ENCODE measurements at places on chromosomes 2 and 18. TPM values are rescaled to one million over a fixed set of nuclear protein-coding genes. Genes with fewer than 3 reads are reported as not detected.
A peak's percentile ranks its signal among the peaks of the same experiment; 100 is the strongest.

The ADCYAP1 gene
- total RNA-seq, result 1.2 TPM

DNA sequence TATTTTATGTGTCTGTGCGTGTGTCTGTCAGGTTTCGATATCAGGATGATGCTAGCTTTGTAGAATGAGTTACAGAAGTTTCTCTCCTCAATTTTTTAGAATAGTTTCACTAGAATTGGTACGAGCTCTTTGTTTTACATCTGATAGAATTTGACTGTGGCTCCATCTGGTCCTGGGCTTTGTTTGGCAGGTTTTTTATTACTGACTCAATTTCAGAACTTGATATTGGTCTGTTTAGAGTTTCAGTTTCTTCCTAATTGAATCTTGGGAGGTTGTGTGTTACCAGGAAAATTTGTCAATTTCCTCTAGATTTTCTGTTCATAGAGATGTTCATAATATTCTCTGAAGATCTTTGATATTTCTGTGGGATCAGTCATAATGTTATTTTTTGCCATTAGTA is 289.4 kb upstream of the COL3A1 start:
- no peaks in the 10 kb centered on the region for H3K27me3 ChIP-seq
- no peak for DNase-seq
- no peak overlapping the region for H3K27ac ChIP-seq
- no peak overlapping the region for H3K4me3 ChIP-seq

- peaks cover 7% of the 10 kb centered on the region for H3K4me1 ChIP-seq
- H3K4me3 ChIP-seq, result peak overlapping the region; percentile 79
- no peak for DNase-seq
- H3K27me3 ChIP-seq, result peaks cover 6% of the 10 kb centered on the region
Observed at GRCh38 chr18:74196220-74197119, 48.1 kb downstream of the TIMM21 start.

DNA sequence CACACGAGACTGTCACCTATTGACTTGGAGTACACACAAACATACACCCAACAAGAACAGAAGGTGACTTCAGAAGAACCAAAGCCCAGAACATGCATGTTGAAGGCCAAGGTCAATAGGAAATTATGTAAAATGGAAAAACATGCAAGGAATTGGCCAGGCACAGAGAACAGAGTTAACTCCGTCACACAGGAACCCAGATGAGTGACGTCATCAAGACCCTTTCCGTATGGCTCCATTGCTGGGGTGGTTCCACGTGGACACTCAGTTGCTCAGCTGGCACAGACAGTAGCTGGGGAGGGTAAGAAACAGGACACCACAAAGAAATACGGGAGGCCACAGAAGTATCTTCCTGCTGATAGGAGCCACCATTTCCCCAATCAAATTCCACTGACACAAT is 18.4 kb downstream of the SOX11 start:
- no peak for DNase-seq
- no peak overlapping the region for H3K27ac ChIP-seq
- H3K4me3 ChIP-seq, result no peak overlapping the region

DNA sequence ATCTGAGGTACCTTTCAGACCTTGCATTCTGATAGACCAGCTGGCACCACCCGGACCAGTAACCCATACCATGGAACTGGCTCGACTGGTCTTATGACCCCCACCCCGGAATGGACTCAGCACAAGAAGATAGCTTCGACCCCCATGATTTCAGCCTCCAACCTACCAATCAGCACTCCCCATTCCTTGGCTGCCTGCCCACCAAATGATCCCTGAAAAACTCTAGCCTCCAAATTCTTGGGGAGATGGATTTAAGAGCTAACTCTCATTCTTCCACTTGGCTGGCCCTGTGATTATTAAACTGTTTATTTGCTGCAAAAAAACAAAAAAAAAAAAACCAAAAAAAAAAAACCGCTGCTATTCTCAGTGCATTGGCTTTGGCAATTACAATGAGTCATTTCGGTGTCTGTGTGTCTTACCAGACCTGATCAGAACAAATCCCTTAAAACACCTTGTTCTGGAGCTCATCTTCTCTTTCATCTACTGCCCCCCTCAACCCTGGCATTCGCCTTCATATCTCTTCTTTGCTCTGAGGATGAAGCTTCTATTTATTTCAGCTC is 60.1 kb upstream of the KIF5C start:
- no peaks in the 10 kb centered on the region for H3K36me3 ChIP-seq
- no peak for DNase-seq
- H3K4me1 ChIP-seq, result peaks cover 20% of the 10 kb centered on the region
- H3K4me3 ChIP-seq, result no peak overlapping the region

The IL36B gene
- total RNA-seq, result not detected

- no peaks in the 10 kb centered on the region for H3K36me3 ChIP-seq
- no peak for DNase-seq
- no peak overlapping the region for H3K27ac ChIP-seq
- H3K4me3 ChIP-seq, result no peak overlapping the region
- H3K4me1 ChIP-seq, result no peaks in the 10 kb centered on the region
Observed at GRCh38 chr2:170461889-170462288, 253.2 kb upstream of the SP5 start.

The IL1R2 gene
- 0.48 TPM for total RNA-seq

DNA sequence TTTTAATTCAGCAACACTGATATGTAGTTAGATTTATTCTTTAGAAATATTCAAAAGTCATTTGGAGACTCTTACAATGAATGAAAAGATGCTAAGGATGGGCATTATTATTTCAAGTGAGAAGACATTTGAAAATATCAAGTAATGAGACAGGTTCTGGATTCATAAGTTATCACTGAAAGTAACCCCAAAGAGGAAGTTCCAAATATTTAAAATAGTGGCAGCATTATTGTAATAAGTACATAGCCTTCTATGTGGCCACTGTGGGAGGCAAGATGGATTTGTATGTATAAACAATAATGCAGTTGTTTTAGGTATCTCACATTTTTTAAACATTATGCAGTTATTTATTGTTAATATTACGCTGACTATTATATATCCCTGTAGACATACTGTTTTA is 29.7 kb downstream of the ZC3H6 start:
- no peak overlapping the region for H3K4me3 ChIP-seq
- H3K27me3 ChIP-seq, result no peaks in the 10 kb centered on the region
- peaks cover 9% of the 10 kb centered on the region for H3K36me3 ChIP-seq
- H3K4me1 ChIP-seq, result peaks cover 4% of the 10 kb centered on the region
- DNase-seq, result no peak

- H3K27me3 ChIP-seq, result no peaks in the 10 kb centered on the region
- H3K27ac ChIP-seq, result peak overlapping the region; percentile 2
- H3K4me3 ChIP-seq, result peak overlapping the region; percentile 79
- peaks cover 33% of the 10 kb centered on the region for H3K4me1 ChIP-seq
- DNase-seq, result no peak
- H3K36me3 ChIP-seq, result no peaks in the 10 kb centered on the region
Observed at GRCh38 chr2:157258520-157259326, 1.2 kb downstream of the GALNT5 start.

The MITD1 gene
- total RNA-seq, result 30.0 TPM

DNA sequence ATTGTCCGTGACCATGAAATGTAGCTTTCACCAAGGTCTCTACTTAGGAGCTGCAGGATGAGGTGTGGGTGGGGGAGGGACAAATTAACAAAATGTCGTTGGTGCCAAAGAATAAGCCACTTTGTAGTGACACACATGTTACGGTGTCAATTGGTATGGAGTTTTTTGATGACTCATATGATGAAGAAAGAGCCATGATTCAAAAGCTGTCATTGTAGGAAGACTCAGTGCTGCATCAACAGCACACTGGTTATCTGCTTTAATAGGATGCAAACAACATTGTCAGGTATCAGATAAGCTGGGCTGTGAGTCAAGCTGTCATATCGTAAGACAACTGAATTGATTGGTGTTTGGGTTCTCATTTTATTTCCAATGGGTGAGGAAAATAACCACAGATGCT is 36.6 kb upstream of the BOD1L2 start:
- no peak overlapping the region for H3K27ac ChIP-seq
- H3K4me3 ChIP-seq, result no peak overlapping the region
- peaks cover 15% of the 10 kb centered on the region for H3K27me3 ChIP-seq
- no peaks in the 10 kb centered on the region for H3K36me3 ChIP-seq
- no peak for DNase-seq

The CFC1 gene
- 25.5 TPM for total RNA-seq

The LAMA1 gene
- 59.3 TPM for total RNA-seq

The PROKR1 gene
- total RNA-seq, result 0.10 TPM

DNA sequence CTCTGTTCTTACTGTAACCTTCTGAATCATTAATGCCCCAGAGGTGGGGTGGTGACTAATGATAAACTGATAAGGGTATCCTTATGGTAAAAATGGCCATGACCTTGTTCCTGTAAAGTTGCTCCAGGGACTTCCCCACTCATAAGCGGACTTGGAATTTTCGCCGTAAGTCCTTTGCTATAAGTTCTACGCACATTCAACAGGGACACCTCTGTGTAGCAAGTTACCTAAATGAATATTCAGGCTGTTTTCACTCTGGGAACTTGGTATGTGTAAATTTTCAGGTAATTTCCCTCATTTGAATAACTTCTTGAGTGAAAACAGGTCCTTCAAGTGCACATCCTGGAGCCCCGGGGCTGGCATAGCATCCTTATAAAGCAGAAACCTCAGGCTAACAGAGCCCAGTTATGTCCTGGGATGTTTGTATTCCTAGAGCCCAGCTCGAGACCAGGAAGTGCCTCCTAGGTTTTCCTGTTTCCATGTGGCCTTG is 9.4 kb upstream of the AGFG1 start:
- H3K27ac ChIP-seq, result no peak overlapping the region
- H3K4me1 ChIP-seq, result peaks cover 11% of the 10 kb centered on the region
- no peak overlapping the region for H3K4me3 ChIP-seq
- H3K36me3 ChIP-seq, result no peaks in the 10 kb centered on the region
- no peak for DNase-seq

DNA sequence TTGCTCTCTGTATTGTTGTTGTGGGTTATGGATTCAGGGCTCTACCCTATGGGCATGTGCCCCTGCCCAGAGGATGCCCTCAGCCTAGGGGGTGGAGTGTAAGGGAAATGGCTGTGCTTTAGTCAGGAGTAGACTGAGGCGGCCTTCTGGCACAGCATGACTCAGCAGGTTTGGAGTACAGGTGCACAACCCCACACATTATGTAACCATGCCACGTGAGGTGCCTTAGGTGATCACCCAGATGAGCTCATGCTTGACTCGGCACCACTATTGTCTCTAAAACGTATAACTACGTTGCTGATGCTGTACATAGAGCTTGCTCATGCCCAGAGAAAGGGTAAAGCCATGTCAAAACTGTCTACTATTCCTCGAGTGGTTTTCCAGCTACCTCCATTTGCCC is 48.3 kb upstream of the ZC3H15 start:
- H3K27ac ChIP-seq, result no peak overlapping the region
- no peak overlapping the region for H3K4me3 ChIP-seq
- no peak for DNase-seq
- peaks cover 4% of the 10 kb centered on the region for H3K36me3 ChIP-seq
- no peaks in the 10 kb centered on the region for H3K27me3 ChIP-seq
- H3K4me1 ChIP-seq, result no peaks in the 10 kb centered on the region

The GAL3ST2 gene
- 0.19 TPM for total RNA-seq

DNA sequence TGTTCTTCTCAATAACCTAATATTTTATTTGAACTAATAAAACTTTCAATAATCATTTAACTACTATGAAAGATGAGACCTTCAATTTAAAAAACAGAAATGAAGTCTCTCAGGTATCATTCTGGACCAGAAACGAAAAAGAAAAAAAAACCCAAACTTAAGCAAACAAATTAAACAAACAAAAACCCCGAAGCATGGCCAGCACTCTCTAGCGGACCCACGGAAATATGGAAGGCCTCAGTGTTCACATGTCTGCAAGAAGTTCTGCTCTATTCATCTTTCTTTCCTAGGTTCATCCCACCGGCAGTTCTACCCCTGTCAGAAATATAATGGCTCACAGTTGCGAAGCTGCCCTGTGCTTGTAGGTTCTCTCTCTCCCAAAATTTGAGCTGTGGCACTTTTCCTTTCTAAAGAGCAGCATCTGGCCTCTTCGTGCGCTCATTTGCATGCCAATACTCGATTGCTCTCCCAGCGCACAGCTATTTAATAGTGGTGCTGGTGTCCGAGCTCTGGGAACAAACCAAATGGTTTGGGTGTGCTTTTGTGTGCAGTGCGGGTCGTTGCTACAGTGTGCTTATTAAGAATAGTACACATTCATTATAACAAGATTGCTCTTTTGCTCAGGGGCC is 129.0 kb upstream of the ZEB2 start:
- H3K36me3 ChIP-seq, result no peaks in the 10 kb centered on the region
- no peak overlapping the region for H3K27ac ChIP-seq
- H3K4me1 ChIP-seq, result peaks cover 21% of the 10 kb centered on the region
- peaks cover 19% of the 10 kb centered on the region for H3K27me3 ChIP-seq

DNA sequence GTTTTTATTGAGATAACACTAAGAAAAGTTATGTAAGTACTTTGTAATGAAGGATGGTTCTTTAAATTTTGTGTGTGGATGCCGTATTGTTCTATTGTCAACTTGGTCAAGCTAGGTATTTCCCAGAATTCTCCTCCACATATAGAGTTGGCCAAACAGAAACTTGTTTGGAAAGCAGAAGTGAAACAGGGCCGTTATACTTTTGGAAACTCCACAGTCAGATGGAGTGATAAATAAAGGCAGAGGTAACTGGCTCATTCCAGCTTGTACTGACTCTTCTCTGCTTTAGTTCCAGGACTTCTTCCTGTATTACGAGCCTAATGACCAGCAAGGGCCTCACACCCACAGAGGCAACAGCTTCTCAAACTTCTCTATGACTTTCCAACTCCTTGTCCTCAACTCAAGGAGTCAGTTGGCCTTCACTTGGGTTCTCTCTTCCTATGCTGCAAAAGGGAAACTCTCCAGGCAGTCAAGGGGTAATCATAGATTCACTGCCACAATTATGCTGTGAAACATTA is 16.4 kb upstream of the STARD7 start:
- DNase-seq, result no peak
- no peak overlapping the region for H3K4me3 ChIP-seq
- H3K4me1 ChIP-seq, result no peaks in the 10 kb centered on the region
- no peaks in the 10 kb centered on the region for H3K27me3 ChIP-seq
- peaks cover 4% of the 10 kb centered on the region for H3K36me3 ChIP-seq

- peaks cover 11% of the 10 kb centered on the region for H3K27me3 ChIP-seq
- peak overlapping the region; percentile 87 for H3K4me3 ChIP-seq
- peaks cover 28% of the 10 kb centered on the region for H3K4me1 ChIP-seq
- peak overlapping the region; percentile 80 for H3K27ac ChIP-seq
- DNase-seq, result no peak
- H3K36me3 ChIP-seq, result peaks cover 8% of the 10 kb centered on the region
Observed at GRCh38 chr2:37672870-37673184, 1.4 kb upstream of the CDC42EP3 start.

DNA sequence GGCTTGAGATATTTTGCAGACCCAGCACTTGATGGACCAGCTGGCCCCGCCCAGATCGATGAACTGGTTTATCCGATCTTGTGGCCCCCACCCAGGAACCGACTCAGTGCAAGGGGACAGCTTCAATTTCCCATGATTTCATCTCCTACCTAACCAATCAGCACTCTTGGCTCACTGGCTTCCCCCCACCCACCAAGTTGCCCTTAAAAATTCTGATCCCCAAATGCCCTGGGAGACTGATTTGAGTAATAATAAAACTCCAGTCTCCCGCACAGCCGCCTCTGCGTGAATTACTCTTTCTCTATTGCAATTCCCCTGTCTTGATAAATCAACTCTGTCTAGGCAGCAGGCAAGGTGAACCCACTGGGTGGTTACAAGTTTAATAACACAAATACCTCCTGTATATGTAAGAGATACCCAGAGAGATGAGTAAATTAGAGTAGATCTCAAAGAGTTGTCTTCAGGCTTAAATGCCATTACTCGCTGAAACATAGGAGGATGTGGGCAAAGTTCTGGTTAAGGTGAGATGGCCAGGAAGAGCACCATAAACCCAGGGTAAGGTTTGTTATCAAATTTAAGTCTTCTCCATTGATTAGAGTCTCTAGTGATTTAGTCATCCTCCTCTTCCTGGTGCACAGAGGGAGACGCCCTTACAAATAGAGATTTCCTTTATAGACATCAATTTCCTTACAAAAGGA is 222.8 kb downstream of the ARL4C start:
- no peaks in the 10 kb centered on the region for H3K4me1 ChIP-seq
- no peaks in the 10 kb centered on the region for H3K36me3 ChIP-seq
- no peak overlapping the region for H3K27ac ChIP-seq
- no peak for DNase-seq
- H3K4me3 ChIP-seq, result no peak overlapping the region
- H3K27me3 ChIP-seq, result no peaks in the 10 kb centered on the region

Measured in type B pancreatic cell (in vitro differentiated cells).